ENCODE measurements at places on chromosomes 12 and 14. TPM values are rescaled to one million over a fixed set of nuclear protein-coding genes. Genes with fewer than 3 reads are reported as not detected.

- no peak for DNase-seq
These were observed 80.6 kb upstream of the PLEKHA5 start for GRCh38 chr12:19048943-19049342.

DNA sequence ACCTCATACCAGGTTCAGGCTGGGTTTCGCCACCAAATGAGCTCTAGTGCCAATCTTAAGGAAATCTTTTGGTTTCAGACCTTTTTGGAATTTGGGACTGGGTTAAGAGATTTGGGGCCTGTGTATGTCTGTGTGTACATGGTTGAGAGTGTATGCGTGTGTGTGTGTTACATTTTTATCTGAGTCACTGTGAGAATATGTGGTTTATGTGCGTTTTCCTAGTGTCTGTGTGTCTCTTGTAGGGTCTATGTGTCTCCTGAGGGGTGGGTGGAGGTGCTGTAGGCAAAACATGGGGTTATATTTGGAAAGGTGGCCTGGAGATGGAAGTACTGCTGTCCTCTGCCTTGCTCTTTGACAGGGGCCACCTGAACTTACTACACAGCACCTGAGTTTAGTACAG lies 17.9 kb downstream of the C12orf43 start:
- no peak for DNase-seq

- DNase-seq: no peak
These were observed 238.8 kb upstream of the SFSWAP start for GRCh38 chr12:131471946-131472732.

- no peak for DNase-seq
These were observed 40.8 kb upstream of the POC1B start for GRCh38 chr12:89566615-89567014.

KCNJ8 gene
- total RNA-seq: 30.3 TPM

DENND5B gene
- 27.5 TPM for total RNA-seq
